Stimulated activated CD8-positive, alpha-beta memory T cell treated with anti-CD3 and anti-CD28 coated beads, Interleukin-4, amount 100 ng/mL, for 24 hours (primary cell): ENCODE measurements at places on chromosomes 7 and 10.

DNA sequence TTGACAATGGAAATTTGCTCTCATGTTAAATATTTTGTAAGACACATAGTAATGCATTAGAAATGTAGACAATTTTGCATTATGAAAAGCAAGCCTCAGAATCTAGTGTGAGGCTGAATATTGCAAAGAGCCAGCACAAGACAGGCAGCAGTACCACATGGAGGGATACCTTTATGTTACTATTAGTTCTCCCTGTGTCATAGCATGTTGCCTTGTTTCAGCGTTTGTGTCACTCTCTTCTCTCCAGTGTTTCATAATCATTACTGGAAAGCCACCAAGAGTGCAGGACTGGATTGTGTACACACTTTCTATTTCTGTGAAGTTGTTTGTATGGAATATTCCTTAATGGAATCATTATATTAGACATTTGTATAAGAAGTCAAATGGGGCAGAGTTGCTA, 8.5 kb downstream of the AHR start:
- DNase-seq, result no peak

- DNase-seq, result no peak
Measured at GRCh38 chr7:861222-861621, 15.1 kb upstream of the GET4 start.

- DNase-seq, result no peak
Measured at GRCh38 chr10:74063256-74063655, 65.3 kb downstream of the VCL start.

DNA sequence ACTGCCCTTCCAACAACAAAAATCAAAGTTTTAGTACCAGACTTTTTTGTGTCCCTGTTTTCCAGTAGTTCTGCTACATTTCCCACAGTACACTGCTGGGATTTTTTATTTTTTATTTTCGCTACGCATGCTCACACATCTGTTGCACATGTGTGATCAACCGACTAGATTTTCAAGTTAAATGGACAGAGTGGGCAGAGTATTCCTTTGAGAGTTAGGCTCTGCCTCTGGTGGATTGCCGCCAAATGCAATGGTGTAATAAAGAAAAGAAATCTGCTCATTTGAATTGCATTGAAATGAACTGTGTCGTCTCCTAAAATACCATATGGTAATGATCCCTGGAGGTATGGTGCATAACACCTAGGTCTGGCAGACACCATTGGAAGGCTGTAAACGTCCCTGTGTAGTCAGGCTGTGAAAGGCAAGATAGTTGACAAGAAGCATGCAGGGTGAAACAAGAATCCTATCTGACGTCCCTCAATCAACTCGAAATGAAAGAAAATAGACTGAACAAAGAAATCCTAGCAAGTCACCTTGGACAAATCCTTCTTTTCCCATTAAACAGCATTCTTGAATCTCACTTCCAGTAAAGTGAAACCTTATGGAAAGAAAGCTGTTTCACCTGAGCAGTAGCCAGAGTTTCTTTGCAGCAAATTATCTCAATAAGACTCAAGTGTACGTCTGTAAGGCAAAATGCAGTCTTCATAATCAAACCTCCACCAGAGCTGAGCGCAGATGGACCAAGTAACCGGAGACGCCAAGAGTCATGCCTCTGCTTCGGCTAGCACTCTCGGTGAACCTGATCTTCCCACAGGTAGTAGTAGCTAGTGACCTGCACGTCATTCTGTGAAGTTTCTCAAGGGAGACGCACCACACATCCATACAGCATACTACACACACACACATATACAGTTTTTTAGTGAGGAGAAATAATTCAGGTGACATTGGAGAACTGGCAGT, 357.3 kb downstream of the CRPPA start:
- DNase-seq, result no peak

- DNase-seq, result no peak
Measured at GRCh38 chr10:13915710-13916109, 328.9 kb downstream of the PRPF18 start.
